Fibroblast of skin of right quadriceps (primary cell): ENCODE measurements at places on chromosomes 12 and 14.

- no peak for DNase-seq
Measured at GRCh38 chr14:104806625-104807465, 5.9 kb downstream of the ZBTB42 start.

- DNase-seq = peak; percentile 33
Measured at GRCh38 chr14:102554821-102555819, 37.3 kb upstream of the RCOR1 start.

GRCh38 chr12:3442397-3442796 is 48.6 kb upstream of the PRMT8 start:
- DNase-seq = no peak

DNA sequence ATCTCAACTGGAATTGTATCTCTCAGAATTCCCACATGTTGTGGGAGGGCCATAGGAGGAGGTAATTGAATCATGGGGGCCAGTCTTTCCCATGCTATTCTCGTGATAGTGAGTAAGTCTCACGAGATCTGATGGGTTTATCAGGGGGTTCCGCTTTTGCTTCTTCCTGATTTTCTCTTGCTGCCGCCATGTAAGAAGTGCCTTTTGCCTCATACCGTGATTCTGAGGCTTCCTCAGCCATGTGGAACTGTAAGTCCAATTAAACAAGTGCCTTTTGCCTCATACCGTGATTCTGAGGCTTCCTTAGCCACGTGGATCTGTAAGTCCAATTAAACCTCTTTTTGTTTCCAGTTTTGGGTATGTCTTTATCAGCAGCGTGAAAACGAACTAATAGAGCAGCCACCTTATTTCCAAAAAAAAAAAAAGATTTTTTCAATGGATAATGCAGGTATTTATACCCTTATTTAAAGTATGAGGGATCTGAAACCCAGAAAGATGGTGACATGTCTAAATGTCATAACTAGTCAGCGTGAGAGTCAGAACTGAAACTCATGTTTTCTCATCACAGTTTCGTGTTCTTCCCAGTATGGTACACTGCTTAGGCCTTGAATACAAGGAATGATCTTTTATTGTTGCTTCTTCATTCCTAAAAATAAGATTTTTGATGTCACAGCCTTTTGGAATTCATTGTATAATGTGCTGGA is 89.6 kb downstream of the ERC1 start:
- no peak for DNase-seq

GRCh38 chr12:104479123-104479662 is 22.4 kb downstream of the CHST11 start:
- no peak for DNase-seq

DNA sequence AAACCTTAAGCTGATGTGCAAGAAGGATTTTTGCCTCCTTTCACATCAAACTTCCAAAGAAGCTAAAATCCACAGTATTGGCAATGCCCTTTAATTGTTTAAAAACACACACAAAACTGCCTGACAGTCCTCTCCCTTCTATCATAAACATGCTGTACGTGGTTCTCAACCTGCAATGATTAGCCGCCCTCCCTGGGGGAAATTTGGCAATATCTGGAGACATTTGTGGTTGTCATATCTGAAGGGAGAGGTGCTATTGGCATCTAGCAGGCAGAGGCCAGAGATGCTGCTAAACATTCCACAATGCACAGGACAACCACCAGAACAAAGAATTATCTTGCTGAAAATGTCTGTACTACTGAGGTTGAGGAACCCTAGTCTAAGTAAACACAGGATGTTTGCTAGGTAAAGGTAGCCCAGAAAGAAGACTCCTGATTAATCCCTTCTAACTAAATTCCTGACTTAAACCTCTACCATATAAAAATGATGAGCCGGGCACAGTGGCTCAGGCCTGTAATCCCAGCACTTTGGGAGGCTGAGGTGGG is 1.2 kb downstream of the ACOT6 start:
- DNase-seq = no peak

GRCh38 chr12:82803201-82803600 is 116.5 kb downstream of the TMTC2 start:
- no peak for DNase-seq
